ENCODE measurements at places on chromosomes 7 and 10.

GRCh38 chr10:62652564-62652963 lies 152.0 kb upstream of the ADO start:
- no peak for DNase-seq

DNA sequence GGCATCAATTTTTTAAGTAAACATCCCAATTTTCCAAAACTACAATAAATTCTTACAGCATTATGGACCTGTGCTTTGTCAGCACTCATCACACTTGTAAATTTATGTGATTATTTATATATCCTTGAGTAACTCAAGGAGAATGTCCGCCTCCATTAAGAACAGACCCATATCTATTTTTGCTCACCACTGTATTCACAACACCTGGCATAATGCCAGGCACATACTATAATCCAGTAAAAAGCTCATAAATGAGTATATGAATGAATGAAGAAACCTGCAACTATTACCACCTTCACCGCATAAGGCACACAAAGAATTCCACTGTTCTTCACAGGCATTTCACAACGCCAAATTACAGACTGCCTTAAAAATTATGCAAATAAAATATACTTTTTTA lies 46.9 kb downstream of the MINDY3 start:
- no peak for DNase-seq

GRCh38 chr10:3734111-3734510 lies 50.9 kb downstream of the KLF6 start:
- DNase-seq, result no peak

DNA sequence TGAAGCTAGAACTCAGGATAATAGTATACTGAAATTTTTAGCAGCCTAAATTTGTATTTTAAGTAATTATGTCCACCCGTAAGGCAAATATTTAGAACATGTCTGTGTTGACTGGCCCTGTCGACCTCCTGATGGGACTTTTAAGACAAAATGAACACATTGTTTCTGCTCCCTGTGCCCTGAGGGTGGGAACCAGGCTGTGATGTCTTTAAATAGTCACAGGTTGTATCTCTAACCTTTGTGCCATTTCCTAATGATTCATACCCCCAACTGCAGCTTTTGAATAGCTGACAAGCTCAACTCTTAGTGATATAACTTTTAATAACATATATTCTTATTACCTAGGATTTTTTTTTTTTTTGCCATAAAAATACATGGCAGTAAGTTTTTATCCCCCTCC lies 494.9 kb upstream of the AKR1E2 start:
- DNase-seq, result peak; percentile 73

DNA sequence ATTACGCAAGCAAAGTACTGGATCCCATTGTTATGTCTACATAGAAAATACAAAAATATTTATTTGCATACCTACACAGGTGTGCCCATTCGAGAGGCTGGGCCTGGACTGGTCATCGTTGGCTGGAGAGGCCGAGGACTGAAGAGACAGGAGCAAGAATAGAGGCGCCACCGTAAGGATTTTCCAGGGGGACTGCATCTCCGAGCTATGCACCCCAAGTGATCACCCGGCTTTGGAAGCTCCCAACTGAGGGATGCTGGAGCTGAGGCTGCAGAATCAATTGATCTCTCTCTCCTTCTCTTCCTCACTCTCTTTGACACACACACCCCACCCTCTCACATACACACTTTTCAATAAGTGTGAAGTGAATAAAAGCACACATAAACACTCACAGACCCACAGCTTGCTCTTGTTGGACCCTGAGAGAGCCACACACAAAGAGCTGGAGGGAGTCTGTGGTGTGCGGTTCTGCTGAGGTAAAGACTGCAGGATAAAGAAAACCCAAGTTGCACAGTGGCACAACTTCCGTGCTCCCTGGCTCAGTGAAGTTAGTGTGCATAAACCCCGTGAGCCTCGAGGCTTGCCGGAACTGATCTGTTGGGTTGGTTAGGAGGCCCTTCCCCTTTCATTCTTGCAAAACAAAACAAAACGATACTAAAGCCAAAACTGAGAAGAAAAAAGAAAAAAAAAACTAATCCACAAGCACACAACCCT lies at the start of gene AOAH:
TSS of gene AOAH (minus strand) at position 544 of the 714 bp plus-strand sequence. CDS start at position 198, 346 bp downstream.
- no peak for DNase-seq

- no peak for DNase-seq
Measured at GRCh38 chr7:31014826-31015225, 37.3 kb upstream of the ADCYAP1R1 start.

DNA sequence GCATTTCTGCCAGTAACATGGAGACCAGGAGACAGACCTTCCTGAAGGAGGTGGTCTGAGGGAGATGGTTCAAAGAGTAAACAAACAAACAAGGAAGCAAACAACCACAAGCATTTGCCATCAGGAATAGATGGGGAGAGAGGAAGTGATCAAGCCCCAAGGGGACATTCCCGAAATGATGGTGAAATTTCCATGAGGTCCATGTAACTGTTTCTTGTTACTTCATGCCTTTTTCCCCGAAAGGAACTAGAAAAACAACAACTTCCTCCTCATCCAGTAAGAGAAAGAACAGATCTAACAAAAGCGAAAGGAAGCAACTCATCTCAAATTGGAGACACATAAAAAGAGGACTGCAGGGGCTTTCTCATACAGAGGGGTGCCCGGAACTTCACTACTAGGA lies 152.5 kb upstream of the ZNF32 start:
- no peak for DNase-seq

DNA sequence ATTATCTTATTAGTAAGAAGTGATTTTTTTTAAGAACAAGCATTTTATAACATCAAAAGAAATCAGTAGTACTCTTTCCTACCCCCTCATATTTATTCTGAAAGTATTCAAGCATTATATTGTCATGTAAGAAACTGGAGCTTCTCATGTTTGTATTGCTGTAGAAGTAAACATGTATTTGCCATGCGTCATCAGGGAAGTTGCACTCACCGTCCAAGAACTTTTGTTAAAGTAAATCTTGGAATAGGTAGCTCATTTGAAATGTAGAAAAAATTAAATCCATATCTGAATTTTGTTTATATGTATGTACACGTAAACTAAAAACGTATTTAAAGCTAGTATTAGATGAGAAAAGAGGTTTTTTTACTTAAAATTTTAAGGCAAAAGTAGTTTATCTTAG lies 96.8 kb downstream of the PTEN start:
- peak; percentile 38 for DNase-seq

DNA sequence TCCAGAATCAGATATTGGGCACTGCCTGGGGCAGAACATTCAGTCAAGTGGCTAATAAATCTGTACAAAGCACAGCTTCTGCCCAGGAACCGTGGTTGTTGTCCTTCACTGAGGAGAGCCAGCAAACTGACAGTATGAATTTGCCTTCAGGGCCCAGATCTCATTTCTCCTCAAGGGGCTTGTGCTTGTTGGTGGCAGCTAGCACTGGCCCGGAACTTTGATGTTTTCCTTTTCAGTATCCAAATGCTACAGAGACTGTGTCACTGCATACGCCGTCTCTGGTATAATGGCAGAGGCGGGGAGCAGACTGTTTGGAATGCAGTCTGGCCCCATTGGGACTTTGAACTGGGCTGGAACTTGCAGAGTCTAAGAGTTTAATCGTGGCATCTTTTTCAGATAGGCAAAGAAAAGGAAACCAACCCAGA lies 30.4 kb upstream of the ADD3 start:
- peak; percentile 55 for DNase-seq

DNA sequence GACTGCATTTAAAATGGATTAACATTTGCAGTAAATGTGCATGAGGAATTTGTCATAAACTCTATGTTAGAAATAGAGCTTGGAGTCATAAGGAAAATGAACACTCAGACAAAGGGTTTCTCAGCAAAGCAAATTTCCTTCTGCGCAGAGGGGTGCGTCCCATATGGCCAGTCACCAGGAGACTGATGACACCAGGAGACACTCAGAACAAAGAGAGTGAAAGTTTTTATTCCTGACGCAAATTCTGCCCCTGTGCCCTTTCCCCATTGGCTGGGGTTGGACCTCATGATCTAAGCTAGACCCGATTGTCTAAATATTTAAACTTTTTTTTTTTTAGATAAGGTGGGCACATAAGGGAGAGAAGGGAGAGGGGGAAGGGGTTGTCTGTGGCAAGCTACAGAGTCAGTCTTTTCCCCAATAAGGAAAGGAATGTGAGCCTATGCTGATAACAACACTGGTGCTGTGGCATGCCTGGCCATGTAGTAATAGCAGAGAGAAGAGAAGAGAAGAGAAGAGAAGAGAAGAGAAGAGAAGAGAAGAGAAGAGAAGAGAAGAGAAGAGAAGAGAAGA lies 202.0 kb downstream of the POM121L12 start:
- no peak for DNase-seq

DNA sequence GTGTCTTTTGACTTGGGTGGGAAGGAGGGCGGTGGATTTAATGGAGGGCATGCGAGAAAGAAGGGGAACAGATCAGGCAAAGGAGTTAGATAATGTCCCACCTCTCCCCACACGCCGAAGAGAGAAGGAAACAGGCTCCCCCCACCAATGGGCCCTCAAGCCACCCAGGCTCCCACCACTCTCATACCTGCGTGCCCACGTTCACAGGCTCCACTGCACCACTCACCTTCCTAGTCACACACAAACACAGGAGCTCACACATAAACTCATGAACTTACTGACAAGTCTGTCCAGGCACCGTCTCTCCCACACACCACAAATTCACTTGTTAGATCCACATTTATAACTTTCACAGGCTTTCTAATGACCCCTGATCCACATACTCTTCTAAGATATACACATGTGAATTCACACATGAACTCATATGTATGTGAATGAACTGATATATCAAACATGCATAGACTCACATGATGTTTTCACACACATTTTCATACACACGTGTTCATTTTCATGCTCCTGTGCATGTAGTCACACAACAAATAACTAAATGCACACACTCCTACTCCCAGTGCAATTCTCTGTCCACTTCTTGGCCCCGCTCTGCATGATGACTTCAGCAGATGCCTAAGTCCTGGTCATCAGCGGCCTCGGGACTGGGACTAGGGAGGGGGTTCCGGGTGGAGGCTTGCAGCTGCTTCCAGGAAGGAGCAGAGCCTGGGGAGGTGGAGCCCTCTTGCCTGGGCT lies 1.5 kb downstream of the LZTS2 start:
- peak; percentile 34 for DNase-seq

- no peak for DNase-seq
Measured at GRCh38 chr7:36806891-36807290, 82.6 kb upstream of the AOAH start.

- no peak for DNase-seq
Measured at GRCh38 chr7:27083646-27084045, 12.2 kb downstream of the HOXA1 start.

DNA sequence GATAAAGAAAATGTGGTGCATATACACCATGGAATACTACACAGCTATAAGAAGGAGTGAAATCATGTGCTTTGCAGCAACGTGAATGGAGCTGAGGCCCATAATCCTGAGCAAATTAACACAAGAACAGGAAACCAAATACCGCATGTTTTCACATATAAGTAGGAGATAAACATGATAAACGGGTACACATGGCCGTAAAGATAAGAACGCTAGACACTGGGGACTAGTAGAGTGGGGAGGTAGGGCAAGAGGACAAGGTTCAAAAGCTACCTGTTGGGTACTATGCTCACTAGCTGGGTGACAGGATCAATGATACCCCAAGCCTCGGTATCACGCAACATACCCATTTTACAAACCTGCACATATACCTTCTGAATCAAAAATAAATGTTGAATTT lies 113.7 kb downstream of the CSTF2T start:
- no peak for DNase-seq

DNA sequence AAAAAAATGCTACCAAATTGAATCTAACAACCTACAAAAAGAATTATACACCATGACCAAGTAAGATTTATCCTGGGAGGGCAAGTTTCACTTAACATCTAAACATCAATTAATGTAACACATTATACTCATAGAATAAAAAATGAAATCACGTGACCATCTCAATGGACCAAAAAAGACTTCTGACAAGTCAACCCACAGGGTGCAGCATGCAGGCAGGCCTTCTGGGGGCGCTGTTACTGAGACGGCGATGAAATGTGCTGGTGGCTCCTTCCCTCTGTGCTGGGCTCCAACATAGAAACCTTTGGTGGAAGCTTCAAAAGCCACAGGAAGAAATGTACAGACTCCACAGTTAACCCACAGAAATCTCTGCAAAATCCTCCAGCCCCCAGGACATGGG lies 103.1 kb downstream of the INHBA start:
- no peak for DNase-seq

- no peak for DNase-seq
Measured at GRCh38 chr10:79269969-79270368, 77.3 kb upstream of the PPIF start.

- DNase-seq, result no peak
Measured at GRCh38 chr7:468681-469562, 50.7 kb downstream of the PDGFA start.

GRCh38 chr10:43857206-43857930 lies 208.7 kb upstream of the ZNF32 start:
- peak; percentile 8 for DNase-seq

DNA sequence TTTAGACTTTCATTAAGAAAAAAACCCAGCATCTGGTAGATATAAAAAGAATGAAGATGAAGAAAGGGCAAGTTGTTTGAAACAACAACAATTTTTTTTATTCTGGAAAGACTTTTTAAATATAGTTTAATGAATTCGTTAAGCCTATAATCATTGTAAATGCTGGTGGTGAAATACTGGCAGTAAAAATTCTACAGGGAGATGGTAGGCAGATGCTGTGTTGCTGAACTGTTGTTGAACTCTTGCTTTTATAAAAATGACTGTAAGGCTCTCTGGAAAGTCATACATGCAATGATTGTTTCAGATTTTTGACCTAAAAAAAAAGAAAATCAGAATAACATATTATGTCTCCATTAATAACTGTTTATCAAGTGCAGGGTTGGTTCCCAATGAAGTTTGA lies 39.0 kb downstream of the SCIN start:
- DNase-seq, result no peak

- DNase-seq, result peak; percentile 69
Measured at GRCh38 chr7:17094963-17095574, 203.4 kb upstream of the AHR start.
